ENCODE measurements at places on chromosomes 5 and 9. TPM values are rescaled to one million over a fixed set of nuclear protein-coding genes. Genes with fewer than 3 reads are reported as not detected.

- DNase-seq = no peak
Observed at GRCh38 chr9:545480-545879, 296.0 kb upstream of the DMRT1 start.

CD14 gene
- 17.6 TPM for total RNA-seq

GRCh38 chr9:34291023-34291422 is 38.0 kb downstream of the KIF24 start:
- DNase-seq = no peak

DNA sequence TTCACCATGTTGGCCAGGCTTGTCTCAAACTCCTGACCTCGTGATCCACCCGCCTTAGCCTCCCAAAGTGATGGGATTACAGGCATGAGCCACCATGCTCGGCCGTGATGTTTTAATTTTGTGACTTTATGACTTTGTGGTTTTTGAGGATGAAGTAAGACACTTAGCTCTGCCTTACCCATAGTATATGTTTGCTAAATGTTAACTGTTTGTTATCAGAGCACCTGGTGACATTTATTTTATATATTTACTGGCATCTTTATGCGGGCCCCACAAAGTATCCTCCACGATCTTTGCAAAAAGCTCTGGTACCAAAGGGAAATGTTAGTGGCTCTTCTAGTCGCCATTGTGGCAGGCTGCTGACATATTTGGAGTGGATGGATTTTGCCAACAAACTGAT is 6.7 kb downstream of the SLC23A1 start:
- no peak for DNase-seq

DNA sequence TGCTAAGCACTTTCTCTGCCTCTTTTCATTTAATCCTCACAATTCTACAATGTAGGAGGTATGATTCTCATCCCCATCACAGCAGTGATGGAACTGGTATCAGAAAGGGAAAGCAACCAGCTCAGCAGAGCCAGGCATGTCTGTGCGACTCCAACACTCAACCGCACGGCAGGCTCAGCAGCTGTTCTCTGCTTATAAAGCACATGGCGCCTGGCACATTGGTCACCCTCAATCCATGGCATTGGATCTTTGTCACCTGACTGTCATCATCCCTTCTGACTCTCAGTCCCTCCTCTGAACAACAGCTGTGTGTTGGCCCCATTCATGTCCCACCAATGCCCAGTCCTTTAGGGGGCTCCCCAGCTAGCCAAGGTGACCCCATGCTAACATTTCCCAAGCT is 45.1 kb upstream of the HAND1 start:
- no peak for DNase-seq

DNA sequence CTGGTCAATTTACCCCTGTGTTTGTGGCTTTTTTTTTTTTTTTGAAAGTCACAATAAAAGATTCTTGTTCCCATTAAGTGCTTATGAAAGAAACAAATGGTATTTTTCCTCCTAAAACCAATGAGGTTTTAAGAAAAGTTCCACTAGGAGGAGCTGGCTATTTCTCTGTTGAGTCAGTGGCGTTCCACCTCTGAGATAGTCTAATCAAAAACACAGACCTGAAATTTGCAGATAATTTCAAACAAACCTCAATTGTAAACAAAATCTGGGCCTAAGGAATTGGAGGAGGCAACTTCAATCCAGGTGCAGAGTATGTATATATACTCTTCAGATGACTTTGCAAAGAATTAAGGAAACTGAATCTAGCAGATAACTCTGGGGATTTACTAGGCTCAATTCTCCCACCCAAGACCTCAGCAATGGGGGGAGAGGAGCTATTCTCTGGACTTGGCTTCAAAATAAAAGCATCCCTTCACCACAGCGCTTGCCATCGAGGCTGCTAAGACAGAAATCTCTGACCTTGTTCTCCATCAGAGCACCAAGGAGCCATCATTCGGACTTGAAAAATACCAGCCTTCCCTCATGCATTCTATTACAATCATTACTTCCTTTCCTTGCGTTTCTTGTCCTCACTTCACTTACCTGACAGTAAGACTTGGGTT is 52.4 kb downstream of the FANCC start:
- DNase-seq = peak; percentile 15

GRCh38 chr5:102691434-102691833 is 63.7 kb upstream of the PAM start:
- DNase-seq = no peak

TMC1 gene
- 0.45 TPM for total RNA-seq

DNA sequence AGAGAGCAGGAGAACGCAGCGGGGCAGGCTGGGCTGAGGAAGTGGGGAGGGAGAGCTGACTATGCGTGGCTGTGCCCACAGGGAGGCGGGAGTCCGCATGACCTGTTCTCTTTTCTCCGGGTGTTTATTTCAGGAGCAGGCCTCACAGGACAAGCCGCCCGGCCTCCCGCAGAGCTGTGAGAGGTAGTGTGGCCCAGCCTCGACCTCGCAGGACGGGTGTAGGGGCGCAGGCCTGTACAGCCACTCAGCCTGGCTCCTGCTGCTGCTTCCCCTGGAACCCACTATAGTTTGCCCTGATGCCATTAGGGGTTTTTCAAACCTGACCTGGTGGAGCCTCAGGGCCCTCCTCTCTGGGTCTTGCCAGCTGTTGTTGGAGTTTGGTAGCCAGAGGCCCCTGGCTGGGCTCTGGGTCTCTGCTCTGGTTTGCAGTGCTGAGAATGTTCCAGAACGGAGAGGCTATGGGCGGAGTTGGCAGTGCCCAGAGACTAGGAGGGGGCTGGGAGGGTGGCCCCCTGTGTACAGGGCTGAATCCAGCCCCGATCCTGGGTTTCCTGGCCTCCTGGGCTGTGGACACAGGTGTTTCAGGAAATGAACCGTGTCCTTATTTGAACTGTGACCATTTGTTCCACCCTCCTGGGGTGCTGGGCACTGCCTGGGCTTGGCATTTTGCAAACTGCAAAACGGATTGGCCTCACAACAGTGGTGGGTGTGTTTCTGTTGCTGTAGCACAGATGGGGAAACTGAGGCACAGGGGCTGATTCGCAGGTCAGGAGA is 78.8 kb downstream of the WNK2 start:
- DNase-seq = no peak

GRCh38 chr5:53991942-53992341 is 318.4 kb downstream of the ARL15 start:
- no peak for DNase-seq

DNA sequence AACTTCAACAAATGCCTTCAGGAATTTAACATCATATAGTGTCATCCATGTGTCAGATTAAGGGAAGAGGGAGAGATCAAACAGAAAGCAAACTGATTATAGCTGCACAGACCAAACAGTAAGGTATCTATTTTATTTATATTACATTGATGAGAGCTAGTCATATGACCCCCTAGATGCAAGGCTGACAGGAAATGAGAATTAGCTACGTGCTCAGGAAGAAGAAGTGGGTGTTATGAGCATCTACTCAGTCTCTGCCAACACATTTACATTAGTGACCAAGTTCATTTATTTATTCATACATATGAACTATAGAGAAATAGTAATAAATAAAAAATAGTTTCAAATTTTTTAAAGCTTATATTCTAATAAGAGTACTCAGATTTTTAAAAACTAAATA is 787.3 kb downstream of the KCTD16 start:
- DNase-seq = no peak

DNA sequence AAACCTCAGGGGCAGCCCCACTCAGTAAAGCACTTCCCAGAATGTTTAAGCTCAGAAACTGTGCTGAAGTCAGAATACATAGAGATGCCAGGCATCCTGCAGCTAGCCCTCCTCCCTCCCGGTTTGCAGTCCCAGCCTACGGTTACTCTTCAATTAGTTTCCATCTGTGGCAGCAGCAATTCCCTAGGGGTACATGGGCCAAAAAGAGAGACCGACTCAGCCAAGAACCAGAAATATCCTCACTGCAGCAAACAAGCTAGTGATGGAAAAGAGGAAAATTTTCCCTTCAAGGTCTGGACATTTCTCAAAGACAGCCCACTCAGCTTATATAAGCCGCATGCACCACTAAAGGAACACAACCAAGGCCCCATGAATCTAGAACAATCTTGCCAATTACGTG is 89.1 kb upstream of the PPP2R2B start:
- no peak for DNase-seq

DNA sequence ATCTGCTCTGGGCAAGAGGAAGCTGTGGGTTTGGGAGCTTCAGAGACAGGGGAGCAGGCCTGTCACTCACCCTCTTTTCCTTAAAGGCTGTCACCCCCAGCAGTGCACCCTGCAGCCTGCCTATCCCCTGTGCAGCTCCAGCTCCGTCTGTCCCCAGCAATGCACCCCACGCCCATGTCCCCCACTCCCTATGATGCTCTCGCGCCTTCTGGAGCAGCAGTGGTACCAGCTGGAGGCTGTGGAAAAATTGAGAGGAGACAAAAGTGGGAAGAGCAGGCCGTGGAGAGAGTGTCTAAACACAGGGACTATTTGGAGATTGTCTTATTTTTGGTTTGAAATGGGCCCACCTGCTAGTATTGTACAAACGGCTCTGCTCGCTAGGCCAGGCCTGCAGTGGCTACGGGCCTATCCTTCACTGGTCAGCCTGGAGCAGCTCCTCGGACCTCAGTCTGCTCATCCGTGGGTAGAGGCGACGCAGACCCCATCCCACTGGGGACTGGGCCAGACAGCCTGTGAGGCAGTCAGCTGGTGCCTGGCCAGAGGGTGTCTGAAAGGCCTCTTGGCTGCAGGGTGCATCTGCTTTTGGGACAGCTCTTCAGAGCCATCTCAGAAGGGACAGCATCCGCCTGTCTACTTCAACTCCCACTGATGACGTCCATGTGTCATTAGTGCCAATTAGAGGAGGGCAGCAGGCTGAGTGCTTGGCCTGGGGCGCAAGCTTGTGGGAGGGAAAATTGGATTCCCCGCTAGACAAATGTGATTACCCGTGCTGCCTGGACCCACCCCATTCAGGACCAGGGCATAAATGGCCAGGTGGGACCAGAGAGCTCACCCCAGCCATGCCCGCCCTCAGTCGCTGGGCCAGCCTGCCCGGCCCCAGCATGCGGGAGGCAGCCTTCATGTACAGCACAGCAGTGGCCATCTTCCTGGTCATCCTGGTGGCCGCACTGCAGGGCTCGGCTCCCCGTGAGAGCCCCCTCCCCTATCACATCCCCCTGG is at the start of gene DBH:
Gene DBH (plus strand): TSS at position 831 of the 999 bp plus-strand sequence. CDS start 9 bp downstream, at position 840.
- no peak for DNase-seq
